ENCODE measurements at places on chromosomes 4 and X.

- no peak for DNase-seq
These were observed 103.0 kb upstream of the NUDT6 start for GRCh38 chr4:123025398-123025797.

DNA sequence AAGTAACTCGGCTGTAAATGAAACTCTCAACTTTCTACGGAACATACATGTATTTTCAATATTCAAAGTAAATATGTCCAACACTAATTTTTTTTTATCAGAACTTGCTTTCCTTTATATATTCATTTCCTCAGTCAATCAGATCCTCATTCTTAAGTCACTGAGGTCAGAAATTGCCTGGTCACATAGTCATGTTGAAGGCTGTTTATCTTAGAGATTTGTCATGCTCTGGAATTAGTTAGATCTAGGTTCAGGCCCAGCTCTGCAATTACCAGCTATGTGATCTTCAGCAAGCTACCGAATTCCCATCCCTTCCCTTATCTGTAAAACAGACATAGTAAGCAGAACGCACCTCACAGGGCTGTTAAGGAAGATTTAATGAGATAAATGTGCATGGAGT is 228.8 kb downstream of the SPCS3 start:
- DNase-seq = no peak

DNA sequence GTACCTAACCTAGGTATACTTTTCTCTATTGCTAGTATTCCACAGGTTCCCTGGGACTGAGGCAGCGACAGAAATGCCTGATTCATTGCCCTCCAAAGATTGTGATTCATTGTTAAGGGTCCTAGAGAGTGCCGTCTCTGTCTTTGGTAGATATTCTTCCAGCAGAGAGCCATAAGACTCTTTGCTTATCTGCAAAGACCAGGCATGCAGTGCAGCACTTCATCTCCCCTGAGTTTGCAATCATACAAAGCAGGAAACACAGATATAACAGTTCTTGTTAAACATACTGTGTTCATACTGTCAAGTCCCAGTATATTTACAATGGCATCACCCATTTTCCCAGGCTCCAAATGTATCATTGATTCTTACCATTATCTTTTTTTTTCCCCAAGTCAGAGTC is 47.7 kb downstream of the KLF8 start:
- DNase-seq = no peak

DNA sequence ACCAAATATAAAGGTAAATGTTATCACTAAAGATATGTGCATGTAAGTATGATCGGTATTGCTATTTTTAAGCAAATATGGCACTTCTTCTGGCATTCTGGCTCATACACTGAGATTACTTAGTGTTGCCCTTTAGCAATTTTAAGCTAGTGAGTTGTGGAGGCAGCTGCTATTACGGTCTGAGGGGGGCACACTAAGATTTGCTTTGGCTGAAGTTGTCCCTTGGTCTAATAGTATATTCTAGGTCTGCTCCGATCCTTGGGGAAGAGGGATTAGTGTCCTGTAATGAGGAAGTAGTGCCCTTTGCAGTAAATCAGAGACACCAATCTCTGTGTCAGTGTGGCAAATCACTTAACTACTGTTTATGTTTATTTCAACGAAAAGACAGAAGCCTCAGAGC is 196.5 kb upstream of the FTHL17 start:
- no peak for DNase-seq

GRCh38 chrX:132612821-132613564 is 124.2 kb upstream of the MBNL3 start:
- DNase-seq = no peak

- no peak for DNase-seq
These were observed 28.9 kb downstream of the CASP3 start for GRCh38 chr4:184620212-184620867.

GRCh38 chrX:10039821-10040793 is 72.9 kb downstream of the CLDN34 start:
- DNase-seq = no peak

DNA sequence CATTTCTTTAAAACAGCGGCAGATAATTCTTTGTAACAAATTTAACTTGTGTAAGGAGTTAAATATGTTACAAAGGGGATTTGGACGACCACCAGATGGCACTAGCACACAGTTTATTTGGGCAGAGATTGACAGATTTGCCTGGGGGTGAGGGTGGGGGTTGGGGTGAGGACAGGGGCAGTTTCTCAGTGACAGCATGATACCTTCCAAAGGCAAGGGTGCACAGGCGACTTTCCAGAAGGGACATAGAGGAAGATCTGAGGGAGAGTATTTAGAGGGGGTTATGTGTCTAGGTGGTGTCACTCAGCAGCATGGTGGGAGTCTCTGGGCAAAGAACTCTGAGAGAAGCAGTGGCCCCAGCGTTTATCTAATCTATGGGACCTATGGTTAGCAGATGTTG is 9.6 kb upstream of the TMA16 start:
- peak; percentile 39 for DNase-seq

DNA sequence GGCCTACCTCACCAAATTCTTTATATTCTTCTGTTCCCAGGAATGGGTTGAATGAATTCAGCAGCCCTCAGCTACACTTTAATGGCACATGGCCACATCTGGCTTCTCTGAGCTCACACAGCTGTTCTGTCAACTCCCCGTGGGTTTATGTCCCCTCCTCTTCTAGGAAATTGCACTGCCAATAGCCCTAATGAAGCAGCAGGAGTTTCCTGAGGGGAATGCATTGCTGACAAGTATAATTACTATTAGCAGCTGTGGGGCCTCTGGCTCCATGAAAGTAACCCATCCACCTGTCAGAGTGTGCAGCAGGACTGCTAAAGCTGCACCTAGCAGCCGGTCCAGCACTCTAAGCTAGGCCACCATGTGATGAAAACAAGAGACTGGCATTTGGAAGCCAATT is 50.3 kb downstream of the FTHL17 start:
- no peak for DNase-seq

DNA sequence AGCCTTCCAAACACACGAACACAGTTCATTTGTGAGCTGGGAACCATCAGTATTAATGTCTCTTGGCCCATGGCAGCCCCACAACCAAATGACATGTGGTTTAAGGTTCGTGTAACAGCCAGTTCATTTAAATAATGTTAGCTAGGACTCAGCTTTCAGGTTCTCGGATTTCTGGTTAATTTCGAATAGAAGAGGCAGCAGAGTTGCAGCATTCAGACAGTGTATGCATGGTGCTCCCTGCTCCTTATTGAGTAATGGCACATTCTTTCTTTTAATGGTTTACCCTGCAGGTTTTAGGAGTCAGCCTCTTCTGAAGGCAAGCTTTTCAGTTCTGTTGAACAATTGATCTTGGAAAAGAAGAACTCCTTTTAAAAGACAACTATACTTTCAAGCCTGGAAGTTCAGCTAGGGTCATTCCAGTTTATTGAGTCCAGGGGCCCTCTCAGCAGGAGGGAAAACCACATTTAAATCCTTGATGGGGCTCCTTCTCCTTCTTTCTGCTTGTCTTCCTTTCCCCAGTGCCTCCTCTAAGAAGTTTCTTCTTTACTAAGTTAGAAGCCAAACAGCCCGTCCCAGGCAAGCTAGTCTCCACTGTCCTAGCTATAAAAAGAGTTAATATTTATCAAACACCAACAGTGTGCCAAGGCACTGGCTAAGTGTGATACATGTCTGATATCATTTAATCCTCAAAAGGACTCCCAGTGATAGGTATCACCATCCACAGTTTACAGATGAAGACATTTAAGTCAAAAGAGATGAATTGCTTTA is 5.0 kb upstream of the RNF175 start:
- no peak for DNase-seq

DNA sequence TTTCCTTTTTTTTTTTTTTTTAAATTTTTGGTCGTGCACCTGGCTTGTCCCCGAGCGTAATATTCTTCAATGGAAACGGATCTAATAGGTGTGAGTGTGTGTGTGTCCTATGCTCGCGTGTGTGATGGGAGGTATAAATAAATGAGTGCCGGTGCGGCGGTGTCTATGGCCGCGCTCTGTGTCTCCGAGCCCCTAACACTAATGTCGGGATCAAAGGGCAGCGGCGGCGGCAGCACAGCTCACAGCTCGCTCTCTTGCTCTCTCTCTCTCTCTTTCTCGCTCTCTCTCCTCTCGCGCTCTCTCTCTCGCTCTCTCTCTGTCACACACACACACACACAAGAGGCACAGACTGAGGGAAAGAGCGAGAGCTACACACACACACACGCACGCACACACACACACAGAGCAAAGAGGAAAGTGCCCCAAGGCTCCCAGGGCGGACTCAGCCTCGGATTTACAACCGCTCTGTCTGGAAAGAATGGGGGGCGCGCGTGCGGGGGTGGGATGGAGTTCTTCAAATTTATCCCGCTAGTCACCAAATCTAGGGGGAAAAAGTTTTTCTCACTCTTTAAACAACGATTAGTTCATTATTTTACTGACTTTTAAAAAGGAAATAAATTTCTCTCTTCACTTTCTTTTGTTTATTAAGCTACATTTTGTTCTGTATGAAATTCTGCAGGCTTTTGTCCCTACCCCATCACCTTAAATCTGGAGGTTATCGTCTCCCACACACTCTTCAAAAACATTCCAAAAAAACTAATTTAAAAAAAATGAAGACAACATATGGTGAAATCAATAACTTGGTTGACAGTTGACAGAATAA is at the start of gene ZNF827:
TSS of gene ZNF827 (minus strand) at position 206 of the 823 bp plus-strand sequence. CDS start 416 bp downstream, outside the sequence.
- DNase-seq = peak; percentile 84

- no peak for DNase-seq
These were observed 51.4 kb downstream of the ENOX2 start for GRCh38 chrX:130851569-130851968.

All from CD4-positive, alpha-beta T cell treated with Interleukin-15 for 1 hour (primary cell).